ENCODE measurements at places on chromosomes 16 and 17. TPM values are rescaled to one million over a fixed set of nuclear protein-coding genes. Genes with fewer than 3 reads are reported as not detected.
A peak's percentile ranks its signal among the peaks of the same experiment; 100 is the strongest.

DNA sequence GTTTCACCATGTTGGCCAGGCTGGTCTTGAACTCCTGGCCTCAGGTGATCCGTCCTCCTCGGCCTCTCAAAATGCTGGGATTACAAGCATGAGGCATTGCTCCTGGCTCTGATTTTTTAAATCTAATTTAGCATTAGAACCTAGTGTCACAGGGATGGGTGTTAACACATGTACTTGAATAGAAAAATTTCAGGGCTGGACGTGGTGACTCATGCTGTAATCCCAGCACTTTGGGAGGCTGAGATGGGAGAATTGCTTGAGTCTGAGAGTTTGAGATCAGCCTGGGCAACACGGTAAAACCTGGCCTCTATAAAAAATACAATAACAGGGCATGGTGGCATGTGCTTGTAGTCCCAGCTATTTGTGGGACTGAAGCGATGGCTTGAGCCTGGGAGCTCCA, 6.0 kb upstream of the RNF135 start:
- DNase-seq, result no peak

DNA sequence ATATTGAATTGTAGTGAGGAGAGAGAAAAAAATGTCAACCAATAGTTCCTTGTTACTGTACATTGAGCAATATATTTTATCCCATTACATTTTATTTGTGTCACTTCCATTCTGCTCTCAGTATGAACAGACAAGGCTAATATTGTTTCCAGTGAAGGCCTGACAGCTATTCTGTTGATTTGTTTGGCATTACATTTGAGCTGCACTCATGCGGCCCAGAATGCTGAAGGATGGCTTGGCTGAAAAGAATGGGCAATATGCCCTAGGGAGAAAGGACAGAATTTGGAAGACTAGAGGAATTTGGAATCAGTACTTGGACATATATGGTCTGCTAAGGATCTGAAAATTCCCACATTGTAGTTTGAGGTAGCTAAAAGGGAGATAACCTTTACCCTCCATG, 1294.4 kb downstream of the CDH8 start:
- no peak for DNase-seq

- peak; percentile 92 for DNase-seq
These were observed 222.5 kb upstream of the GSE1 start for GRCh38 chr16:85390511-85391174.

- DNase-seq, result no peak
These were observed 9.9 kb downstream of the DBNDD1 start for GRCh38 chr16:90009172-90009899.

- DNase-seq, result peak; percentile 87
These were observed 98.2 kb downstream of the AXIN2 start for GRCh38 chr17:65463242-65463641.

- no peak for DNase-seq
These were observed 3.6 kb downstream of the ESRP2 start for GRCh38 chr16:68232335-68232734.

- DNase-seq, result peak; percentile 75
These were observed 98.9 kb downstream of the AATF start for GRCh38 chr17:37047631-37048104.

- no peak for DNase-seq
These were observed 5.6 kb upstream of the PGS1 start for GRCh38 chr17:78372841-78373240.

DNA sequence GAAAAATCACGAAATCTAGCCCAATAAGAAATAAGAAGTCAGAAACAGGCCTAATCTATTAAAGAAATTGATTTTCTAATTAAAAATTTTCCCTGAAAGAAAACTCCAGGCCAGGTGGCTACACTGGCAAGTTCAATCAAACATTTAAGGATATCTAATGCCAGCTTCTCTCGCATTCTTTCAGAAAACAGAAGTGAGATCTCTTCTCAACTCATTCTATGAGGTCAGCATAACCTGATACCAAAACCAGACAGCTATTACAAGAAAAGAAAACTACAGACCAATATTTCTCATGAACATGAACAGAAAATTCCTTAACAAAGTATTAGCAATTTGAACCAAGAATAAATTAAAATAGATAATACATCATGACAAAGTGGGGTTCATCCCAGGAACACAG, 52.4 kb downstream of the AXIN2 start:
- no peak for DNase-seq

DNA sequence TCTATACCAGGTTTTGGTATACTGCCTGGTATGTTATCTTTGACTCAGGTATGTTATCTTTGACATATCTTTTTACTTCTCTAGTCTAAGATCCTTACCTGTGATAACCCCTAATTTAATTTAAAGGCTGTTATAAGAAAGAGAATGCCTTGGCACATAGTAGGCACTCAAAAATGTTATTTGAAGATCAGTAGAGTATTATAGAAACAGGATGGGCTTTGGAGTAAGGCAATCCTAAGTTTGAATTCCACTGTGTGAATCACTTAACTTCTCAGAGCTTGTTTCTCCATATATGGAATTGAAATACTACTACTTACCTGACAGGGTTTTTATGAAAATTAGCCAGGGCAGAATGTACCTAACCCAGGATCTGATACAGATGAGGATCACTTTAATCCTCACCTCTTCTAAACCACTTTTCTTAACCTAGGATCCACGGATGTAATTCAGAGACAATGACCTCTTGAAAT, 1.2 kb downstream of the BRIP1 start:
- no peak for DNase-seq

DNA sequence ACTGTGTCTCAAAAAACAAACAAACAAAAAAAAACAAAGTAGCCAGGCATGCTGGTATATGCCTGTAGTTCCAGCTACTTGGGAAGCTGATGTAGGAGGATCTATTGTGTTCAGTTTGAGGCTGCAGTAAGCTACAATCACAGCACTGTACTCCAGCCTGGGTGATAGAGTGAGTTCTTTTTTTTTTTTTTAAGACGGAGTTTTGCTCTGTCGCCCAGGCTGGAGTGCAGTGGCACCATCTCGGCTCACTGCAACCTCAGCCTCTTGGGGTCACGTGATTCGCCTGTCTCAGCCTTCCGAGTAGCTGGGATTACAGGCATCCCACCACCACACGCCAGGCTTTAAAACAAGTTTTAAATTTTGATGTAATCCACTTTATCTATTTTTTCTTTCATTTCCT, 80.2 kb upstream of the STAC2 start:
- DNase-seq, result no peak

DNA sequence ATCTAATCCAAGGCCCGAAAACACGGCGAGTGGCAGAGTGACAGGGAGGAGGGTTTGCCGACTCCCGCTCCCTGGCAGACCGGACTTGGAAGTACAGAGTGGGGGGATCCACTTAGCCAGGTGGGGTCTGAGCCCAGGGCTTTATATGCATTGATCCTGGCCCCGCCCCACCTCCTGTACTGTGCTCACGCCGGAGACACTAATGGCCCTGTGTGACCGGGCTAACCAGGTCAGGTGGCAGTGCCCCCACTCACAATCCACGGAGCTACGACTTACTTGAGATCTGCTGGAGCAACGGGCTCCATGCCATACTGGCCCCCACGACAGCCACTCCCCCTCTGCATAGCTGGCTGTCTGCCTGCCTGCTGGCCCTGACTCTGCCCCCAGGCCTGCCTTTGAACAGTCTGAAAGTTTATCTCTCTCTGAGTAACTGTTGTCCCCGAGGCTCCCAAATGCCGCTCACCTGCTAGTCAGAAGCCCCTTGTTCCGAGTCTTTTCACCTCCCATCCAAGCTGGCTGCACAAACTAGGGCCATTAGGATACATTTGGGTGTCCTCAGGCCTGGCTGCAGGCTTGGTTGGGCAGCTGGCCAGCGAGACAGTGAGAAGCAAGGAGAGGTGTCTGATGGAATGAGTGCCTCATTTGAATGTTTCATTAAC, 28.0 kb downstream of the CACNA1G start:
- no peak for DNase-seq

DNA sequence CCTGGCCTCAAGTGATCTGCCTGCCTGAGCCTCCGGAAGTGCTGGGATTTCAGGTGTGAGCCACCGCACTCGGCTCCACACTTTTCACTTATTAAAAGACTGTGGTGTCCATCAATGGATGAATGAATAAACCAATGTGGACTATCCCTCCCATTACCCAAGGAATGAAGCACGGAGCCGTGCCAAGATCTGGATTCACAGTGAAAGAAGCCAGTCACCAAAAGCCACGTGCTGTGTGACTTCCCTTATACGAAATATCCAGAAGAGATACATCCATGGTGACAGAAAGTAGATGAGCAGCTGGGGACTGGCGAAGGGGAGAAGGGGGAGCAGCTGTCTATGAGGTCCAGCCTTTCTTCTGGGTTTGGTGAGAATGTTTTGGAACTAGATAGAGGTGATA, 48.2 kb upstream of the STH start:
- DNase-seq, result no peak

- DNase-seq, result no peak
These were observed 70.9 kb upstream of the METRNL start for GRCh38 chr17:83008526-83008925.

GRCh38 chr16:2177561-2177960, 18.8 kb downstream of the CASKIN1 start:
- DNase-seq, result no peak

DNA sequence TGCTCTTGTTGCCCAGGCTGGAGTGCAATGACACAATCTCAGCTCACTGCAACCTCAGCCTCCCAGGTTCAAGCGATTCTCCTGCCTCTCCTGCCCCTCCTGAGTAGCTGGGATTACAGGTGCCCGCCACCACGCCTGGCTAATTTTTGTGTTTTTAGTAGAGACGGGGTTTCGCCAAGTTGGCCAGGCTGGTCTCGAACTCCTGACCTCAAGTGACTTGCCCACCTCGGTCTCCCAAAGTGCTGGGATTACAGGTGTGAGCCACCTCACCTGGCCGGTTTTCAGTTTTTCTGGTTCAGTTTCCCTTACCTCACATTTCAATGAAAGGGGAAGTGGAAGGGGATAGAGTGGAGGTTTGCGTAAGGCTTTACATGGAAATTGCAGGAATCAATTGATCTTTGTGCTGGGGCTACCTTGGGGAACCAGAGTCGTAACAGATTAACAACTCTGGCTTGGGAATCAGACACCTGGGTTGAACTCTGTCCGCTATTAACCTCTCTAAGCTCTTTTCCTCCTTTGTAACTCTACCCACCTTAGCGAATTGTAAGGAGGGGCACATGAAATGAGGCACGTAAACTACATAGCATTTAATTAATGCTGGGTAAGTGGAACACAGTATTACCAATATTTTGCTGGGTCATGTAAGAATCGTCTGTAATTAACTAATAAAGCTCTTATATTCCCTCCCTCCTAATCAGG, 3.2 kb downstream of the MPV17L start:
- DNase-seq, result no peak

DNA sequence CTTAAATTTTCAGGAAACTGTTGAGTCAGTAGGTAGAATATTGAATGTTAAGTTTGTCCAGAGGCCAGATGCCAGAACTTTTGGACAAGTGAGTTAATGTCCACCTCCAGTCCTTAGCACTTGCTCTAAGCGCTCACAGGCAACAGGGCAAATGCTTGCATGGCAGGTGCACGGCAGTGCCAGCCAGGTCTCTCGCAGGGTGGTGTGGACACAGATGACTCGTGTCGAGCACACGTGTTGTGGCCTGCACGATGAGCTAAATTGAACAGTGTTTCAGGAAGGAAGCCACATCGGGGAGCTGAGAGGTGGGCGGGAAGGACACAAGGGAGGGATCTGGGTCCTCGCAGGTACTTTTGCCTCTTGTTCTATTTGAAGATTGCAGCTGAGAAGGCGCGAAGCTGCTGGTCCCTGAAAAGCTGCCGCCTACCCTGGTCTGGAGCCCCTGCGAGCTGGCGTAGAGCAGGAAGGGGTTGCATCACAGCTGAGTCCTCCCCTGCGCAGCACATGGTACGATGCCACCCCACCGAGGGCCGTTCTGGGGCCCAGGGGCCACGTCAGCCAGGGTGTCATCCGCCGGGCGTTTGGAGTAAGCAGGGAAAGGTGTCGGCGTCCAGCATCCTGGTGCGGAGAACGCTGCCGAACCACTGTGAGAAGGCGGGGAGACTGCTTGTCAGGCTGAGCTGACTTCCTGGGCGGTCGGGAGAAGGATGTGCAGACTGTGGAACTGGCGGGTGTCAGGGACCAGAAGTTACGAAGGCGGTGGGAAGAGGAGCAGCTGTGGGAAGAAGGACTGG, 6.3 kb downstream of the RAB40C start:
- DNase-seq, result no peak

DNA sequence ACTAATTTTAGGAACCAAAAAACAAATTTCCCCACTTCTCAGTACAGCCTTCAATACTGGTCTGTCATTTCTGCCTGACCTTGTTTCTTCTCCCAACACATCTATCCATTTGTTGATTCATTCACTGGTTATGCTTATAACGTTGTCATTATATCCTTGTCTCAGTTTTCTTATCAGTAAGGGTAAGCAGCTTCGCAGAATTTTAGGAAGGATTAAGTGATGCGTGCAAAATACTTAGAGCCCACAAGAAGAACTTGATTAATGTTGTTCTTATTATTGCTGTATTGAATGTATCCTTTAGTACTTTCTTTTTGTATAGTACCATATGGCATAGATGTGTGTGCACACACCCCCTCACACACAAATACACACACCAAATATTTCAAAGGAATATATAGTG, 403.5 kb upstream of the HSBP1 start:
- DNase-seq, result no peak

- DNase-seq, result no peak
These were observed 194.5 kb downstream of the SOX9 start for GRCh38 chr17:72315122-72315913.

DNA sequence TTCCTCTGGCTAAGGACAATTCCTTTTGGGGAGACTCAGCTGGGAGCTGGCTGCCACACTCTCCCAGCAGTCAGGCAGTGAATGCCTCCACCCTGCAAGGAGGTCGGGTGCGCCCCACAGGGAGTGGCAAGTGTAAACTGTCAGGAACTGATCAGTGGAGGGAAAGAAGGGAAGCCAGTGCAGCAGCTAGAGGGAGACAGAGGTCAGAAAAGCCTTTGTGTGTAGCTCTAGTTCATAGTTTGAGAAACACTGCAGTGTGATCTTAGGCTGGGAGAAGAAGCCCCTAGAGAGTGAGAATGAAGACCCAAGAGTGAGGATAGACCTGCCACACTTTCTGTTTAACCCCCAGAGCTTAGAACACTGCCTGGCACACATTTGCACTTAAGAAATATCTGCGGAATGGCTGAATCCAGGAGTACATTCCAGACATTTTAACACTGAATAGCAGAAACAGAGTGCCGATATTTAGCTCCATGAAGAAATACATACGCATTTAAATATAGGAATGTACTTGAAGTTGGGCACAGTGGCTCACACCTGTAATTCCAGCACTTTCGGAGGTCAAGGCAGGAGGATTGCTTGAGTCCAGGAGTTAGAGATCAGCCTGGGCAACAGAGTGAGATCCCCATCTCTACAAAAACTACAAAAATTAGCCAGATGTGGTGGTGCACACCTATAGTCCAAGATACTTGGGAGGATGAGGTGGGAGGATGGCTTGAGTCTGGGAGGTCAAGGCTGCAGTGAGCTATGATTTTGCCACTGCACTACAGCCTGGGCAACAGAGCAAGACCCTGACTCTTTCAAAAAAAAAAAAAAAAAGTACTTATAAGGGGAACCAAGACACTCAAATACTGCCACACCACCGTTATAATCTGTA, 11.1 kb upstream of the SLC5A11 start:
- no peak for DNase-seq

- DNase-seq, result no peak
These were observed 360.4 kb upstream of the ZFHX3 start for GRCh38 chr16:73408311-73408710.

POLR3K gene
- total RNA-seq, result 11.4 TPM

NTN1 gene
- 99.9 TPM for total RNA-seq

BRIP1 gene
- total RNA-seq, result 0.77 TPM

RNU2-1 gene
- total RNA-seq, result 12,300 TPM

USP43 gene
- not detected for total RNA-seq

INPP5K gene
- total RNA-seq, result 30.1 TPM

ELMO3 gene
- total RNA-seq, result 1.6 TPM

CTRB1 gene
- 0.39 TPM for total RNA-seq

HBZ gene
- 0.32 TPM for total RNA-seq

CDRT15 gene
- not detected for total RNA-seq

METTL2A gene
- total RNA-seq, result 17.6 TPM

HEATR9 gene
- total RNA-seq, result not detected
